ENCODE measurements at places on chromosomes 5 and 9.

- no peak for DNase-seq
These were observed 207.0 kb downstream of the DMAC1 start for GRCh38 chr9:7592321-7593316.

- DNase-seq, result no peak
These were observed 6.0 kb downstream of the PCDH12 start for GRCh38 chr5:141952020-141952419.

DNA sequence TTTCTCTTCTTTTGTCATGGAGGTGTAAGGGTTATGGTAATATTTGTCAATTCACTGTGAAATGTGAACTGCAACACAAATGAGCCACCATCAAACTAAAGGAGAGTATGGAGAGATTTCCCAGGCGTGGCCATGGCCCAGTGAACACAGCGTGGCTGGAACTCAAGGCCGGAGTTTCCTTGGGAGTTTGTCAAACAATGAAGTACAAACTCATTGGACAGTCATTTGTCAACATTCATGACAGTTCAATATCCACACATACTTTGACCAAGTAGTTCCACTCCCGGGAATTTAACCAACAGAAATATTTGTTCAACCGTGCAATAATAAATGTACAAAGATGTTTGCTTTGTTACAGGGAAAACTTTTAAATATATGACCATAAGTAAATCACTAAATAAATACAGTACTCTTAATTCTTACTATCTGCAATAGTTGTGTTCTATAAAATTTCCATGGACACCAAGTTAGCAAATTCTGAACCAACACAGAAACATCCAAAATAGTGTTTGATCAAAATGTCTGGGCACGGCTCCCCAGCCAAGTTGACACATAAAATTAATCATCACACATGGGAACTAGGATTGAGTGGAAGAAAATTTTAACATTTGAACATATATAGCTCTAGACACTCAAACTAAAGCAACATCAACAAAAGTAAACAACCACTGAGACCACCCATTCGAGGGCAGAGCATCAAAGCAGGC is 87.1 kb downstream of the DIRAS2 start:
- DNase-seq, result no peak

DNA sequence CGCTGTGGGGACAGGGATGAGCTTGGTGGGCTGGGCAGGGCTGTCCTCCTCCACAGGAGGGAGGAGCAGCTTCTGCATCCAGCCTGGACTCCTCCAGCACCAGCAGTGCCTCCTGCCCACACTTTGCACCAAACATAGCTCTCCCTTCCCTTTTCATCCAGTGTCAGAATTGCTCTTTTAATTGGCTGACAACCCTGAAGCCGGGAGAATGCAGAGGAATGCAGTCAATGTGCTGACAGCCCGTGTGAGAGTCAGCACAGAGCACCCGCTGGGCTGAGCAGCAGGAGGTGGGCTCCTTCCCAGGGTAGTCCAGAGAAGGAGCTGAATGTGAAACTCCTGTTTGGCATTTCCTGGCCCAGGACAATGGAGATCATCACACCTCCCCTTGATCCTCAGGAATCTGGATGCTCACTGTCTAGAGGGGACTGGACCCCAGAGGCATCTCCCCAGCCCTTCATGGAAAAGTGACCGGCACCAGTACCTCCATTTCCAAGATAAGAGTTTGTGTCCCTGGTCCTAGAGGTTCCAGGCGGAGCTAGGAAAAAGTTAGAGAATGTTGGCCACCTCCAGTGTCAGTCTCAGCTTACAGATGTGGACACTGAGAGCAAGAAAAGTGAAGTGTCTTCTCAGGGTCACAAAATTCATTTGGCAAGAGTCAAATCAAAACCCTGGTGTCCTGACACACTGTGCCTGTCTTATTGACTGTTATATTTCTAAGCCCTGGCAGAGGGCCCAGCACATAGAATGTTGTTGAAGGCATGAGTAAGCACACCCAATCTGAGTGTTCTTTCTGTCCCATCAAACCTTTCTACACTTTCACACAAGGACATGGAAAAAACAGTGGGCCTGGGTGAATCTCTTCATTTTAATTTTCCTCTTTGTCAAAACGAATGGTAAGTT is 202.1 kb downstream of the SNX18 start:
- no peak for DNase-seq

GRCh38 chr5:170491479-170491878 is 12.3 kb upstream of the KCNIP1 start:
- no peak for DNase-seq

GRCh38 chr9:68427216-68427977 is 71.0 kb downstream of the PGM5 start:
- DNase-seq, result no peak

DNA sequence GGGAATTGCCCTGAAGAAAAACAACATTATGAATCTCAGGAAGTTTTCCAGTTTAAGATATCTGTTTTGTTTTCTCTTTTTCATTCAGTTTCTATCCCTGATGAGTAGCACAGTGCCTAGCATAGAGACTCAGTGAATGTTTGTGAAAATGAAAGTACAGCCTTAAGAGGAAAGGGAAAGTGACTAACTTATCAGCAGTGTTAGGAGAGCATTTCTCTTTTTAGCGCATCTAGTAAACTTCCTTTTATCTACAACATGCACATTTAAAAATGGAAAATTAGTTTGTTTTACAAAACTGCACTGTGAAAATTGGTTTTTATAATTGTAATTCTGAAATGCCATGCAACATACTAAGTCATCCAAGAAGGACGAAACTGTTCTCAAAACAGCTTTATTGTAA is 110.8 kb downstream of the SMARCA2 start:
- DNase-seq, result no peak

DNA sequence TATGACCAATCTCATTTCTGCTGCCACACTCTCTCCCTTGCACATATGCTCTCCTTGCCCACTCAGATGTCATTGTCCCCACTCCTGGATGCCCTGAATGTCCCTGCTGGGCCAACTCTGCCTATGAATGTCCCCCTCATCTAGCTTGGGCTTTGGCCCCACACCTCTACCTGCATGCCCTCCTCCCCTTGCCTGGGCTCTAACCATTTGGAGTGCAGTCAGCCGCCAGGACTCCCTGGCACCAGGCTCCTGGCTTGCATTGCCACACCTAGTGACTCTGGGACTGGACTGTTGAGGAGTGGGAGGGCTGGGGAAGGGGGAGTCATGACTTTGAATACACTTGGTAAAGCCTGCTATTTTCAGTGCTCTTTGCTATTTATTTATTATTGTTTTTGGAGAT is 41.6 kb upstream of the POMT1 start:
- no peak for DNase-seq

DNA sequence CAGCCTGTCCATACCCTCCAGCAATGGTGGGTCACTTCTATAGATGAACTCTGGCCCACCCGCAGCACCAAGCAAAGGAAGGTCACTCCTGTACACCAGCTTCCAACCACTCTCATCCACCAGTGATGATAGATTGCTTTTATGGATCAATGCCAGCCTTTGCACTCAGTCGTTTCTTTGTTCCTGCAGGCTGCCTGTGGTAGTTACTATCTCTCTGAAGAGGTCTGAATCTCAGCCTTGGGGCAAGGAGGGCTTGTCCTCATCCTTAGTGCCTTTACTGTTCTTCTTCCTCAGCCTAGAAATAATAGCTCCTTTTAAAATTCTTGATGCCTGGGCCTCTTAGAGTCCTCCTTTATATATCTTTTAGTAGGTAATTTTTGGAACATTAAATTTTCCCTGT is 100.8 kb downstream of the TMC1 start:
- DNase-seq, result no peak

DNA sequence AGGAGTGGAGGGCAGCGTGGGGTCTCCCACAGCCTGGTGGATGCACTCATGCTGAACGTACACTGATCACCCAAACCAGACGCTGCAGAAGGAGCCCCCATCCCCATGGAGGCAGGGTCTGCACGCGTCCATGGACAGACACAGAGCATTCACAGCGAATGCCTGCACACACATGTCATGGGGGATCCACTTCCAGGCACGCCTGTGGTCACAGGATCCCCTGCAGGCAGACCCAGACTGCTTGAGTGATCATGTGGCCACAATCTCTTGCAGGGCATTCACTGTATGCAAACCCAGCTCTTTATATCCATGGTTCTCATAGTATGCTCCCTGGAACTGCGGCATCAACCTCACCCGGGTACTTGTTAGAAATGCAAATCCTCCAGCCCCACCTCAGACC is 5.4 kb downstream of the SNCB start:
- no peak for DNase-seq

GRCh38 chr5:6225121-6225607 is 153.2 kb downstream of the MED10 start:
- DNase-seq, result no peak

DNA sequence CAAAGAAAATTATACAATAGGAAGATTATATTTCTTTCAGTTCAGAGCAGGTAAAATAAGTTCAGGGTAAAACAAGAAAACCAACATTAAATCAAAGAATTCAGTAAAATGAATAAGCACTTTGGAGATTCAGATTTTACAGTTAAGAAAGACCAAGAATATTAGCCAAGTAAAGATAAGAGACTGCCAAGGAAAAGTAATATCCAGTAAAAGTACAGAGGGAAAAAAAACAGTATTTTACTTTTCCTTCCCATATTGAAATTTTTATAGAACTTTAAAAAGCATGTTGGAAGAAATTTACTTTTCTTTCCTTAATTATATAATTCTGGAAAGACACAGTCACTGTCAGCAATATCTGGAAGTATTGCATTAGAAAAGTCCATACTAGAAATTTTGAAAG is 393.4 kb downstream of the NFIB start:
- no peak for DNase-seq

DNA sequence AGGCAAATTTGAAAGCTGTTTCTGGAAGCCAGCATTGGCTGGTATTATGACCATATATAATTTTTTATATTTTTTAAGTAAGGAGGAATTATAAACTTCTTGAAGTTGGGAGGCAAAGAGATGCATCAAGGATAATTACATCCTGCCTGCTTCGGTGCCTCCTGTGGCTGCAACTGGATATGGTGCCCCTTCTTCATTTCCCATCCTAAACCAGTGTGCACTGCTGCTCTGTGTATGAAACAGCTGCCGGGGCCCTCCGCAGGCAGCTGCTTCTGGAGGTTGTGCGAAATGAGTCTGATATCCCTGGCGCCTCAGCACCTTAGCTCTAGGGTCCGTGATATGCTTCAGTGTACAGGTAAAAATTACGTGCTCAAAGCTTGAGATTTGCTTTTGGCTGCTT is 304.2 kb downstream of the ENC1 start:
- DNase-seq, result no peak

DNA sequence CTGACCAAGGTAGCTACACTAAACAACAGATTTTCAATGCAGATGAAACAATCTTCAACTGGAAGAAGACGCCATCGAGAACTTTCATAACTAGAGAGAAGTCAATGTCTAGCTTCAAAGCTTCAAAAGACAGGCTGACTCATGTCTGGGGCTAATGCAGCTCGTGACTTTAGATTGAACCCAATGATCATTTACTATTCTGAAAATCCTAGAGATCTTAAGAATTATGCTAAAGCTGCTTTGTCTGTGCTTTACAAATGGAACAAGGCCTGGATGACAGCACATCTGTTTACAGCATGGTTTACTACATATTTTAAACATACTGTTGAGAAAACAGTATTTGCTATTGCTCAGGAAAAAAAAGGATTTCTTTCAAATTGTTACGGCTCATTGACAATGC is 54.9 kb downstream of the RICTOR start:
- DNase-seq, result no peak

GRCh38 chr9:126985870-126986498 is 71.4 kb downstream of the RALGPS1 start:
- peak; percentile 57 for DNase-seq

DNA sequence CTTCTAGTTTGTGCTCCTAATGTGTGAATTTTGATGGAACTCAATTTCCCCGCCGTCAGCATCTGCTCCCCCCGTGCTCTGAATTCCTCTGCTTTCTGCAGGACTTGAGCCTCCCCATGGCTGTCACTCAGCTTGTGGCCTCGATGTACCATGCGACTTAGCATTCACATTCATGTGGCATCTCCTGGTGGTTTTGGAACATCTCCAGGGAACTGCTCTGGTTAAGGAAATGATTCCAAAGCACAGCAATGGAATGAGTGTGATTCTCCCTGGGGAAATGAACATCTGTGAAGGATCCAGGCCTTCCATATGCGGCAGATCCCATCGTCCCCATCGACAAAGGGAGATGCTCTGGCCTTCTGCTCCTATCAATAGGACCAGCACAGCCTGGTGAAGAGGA is 119.0 kb downstream of the ENTREP1 start:
- no peak for DNase-seq

- DNase-seq, result no peak
These were observed 1111.1 kb downstream of the TAF11L14 start for GRCh38 chr5:18745042-18745987.

DNA sequence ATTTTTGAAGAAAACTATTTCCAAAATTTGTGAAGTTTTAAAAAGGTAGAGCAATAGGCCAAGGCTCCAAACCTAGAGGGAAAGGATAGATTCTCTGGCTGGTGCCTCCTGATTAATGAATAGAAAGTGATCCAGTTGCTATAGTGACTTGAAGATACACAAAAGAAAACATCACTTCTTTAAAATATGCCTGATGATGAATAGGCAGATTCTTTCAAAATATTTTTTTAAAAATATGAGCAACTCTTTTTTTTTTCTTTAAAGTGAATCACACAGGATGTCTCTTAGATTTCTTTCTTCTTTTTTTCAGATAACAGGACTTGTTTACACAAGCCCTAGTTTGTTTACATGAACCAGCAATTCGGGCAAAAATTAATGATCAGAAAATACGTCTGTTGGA is 124.4 kb downstream of the RFK start:
- DNase-seq, result no peak

- DNase-seq, result no peak
These were observed 35.9 kb upstream of the TESK1 start for GRCh38 chr9:35569206-35569605.

DNA sequence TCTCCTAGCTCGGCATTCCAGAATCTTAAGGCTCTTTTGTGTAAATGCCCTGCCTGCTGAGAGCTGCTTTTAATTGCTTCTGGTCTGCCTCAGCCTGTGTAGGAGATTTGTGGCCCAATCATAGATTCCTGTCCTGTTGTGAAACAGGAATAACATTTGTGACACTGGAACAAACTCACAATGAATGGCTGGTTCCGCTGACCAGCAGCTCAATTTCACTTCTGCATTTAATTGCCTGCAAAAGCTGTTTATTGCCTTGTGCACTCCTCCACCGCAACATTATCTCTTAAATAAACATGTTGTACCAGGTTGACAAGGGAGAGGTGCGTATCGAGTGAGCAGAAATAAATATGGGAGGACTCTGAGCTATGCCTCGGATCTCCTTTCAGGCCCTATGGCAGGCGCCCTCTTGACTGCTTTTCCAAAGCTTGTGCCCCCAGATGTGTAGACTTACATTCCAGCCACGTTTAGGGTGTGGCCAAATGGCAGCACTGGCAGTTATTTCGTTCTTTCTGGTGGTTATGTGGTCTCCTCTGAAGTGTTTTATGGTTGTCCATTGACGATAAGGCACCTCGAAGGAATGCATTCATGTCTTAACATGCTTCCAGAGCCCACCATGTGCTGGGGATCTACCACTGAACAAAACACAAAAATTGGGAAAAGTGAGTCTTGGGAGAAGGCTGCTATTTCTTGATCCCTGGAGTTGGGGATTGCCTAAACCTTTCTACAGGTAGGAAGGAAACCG is 58.1 kb downstream of the DMRT1 start:
- no peak for DNase-seq
